Stimulated activated CD8-positive, alpha-beta memory T cell treated with anti-CD3 and anti-CD28 coated beads, Interleukin-2, amount 100 ng/mL, for 48 hours (primary cell): ENCODE measurements at places on chromosomes 4 and X.

- peak; percentile 41 for DNase-seq
Observed at GRCh38 chr4:38860788-38861424, 4.3 kb upstream of the TLR6 start.

GRCh38 chr4:100095729-100096595 lies 94.3 kb downstream of the DDIT4L start:
- peak; percentile 58 for DNase-seq

- DNase-seq = no peak
Observed at GRCh38 chrX:1212532-1212931, at the start of gene CRLF2. Gene CRLF2 (minus strand): TSS chrX:1212649. CDS start chrX:1212634, 15 bp downstream.

DNA sequence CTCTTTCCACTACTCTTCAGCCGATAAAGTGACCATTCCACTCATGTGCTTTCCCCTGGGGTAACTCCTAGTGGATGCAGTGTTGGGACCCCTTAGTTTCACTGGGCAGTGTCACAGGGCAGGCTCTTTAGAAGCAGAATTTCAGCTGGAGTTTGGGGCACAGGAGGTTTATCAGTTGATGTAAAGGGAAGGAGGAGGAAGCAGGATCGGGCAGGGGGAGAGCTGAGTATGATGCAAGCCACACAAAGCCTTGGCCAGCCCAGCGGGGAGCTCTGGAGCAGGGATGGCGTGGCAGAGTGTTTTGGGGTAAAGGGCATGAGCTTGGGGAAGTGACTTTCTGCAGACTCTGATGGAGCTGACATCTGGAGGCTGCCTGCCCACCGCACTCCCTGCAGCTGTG lies 19.3 kb downstream of the WDR13 start:
- DNase-seq = no peak
